ENCODE measurements at places on chromosomes 7 and 10.

GRCh38 chr7:78562191-78562590 lies 763.6 kb downstream of the PHTF2 start:
- DNase-seq = no peak

GRCh38 chr10:104374591-104374990 lies 21.0 kb downstream of the CFAP58 start:
- no peak for DNase-seq

DNA sequence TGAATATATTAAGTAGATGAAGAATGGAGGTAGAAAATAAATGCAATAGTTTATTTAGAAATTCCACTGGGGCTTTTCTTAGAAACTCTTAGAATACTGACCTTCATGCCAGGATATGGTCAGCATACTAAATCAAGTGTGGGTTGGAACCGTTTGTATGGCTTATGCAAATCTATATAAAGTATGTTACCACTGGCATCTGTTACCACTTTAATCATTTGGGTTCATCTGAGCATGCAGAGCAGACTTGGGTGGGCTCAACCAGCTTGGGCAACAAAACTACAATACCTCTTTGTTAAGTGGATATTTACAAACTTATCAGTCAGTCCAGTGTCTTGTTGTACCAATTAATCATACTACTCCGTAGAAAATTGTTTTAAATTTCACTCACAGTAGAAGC lies 125.8 kb downstream of the CRPPA start:
- DNase-seq = no peak

DNA sequence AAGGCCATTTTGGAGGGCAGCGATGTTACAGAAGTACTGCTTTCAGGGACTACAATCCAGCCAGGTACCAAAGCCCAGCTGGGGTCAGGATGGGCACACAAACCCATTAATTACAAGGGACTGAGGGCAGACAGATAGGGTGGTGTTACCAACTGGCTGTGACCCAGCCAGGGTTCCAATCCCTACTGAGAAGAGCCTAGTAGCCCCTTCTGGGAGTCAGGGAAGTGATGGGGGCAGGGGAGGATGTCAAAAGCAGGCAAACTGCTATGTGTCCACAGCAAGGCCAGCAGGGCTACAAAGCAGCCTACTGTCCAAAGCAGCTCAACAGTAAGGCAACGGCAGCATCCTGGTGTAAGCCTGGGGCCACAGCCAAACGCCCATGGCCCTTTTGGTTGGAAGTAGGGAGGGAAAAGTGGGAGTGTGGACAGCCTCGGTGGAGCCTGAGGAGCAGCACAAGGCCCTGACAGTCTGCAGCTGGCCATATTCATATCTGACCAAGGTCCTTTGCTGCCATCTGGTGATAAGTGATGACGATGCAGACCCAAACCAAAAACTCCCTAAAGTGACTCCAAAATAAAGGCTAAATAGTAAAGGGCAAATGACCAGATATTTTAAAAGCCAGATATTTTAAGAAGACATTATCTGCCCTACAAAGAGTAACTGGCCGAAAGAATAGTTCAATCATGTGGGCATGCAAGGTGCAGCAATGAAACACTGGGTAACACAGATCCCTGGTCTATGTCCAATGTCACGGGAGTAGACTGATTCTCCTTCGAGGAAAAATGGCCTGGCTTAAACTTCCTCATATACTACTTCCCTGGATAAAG lies 56.9 kb downstream of the XPNPEP1 start:
- DNase-seq = no peak

- no peak for DNase-seq
Measured at GRCh38 chr10:83073472-83073871, 1065.8 kb upstream of the GHITM start.

DNA sequence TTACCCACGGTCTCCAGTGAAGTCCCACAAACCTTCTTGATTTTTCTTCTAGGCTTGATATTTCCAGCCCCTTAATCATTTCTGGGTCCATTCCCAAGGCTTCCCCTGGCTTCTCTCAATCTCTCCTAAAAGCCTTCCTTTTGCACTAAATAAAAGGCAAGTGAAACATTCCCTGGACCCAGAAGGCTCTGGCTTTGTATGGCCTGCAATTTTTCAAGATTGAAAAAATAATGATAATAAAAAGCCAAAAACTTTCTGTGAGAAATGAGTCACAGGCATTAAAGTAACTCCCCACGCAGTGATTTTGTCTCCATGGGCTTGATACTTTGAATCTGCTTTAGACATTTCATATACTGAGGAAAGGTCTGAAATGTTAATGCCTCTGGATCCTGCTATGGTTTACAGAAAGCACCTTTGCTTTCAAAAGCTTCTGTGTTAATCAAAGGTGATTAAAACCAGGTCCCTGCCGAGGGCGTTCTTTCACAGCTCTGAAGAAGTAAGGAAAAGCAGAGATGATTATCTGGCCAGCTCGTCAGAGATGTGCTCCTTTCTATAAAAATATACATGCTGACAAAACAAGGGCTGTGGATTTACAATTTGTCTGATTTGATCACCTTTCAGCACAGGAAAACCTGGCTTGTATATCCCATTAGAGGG lies 118.9 kb upstream of the TMEM72 start:
- peak; percentile 73 for DNase-seq

GRCh38 chr10:77196614-77197013 lies 441.0 kb downstream of the KCNMA1 start:
- DNase-seq = no peak

DNA sequence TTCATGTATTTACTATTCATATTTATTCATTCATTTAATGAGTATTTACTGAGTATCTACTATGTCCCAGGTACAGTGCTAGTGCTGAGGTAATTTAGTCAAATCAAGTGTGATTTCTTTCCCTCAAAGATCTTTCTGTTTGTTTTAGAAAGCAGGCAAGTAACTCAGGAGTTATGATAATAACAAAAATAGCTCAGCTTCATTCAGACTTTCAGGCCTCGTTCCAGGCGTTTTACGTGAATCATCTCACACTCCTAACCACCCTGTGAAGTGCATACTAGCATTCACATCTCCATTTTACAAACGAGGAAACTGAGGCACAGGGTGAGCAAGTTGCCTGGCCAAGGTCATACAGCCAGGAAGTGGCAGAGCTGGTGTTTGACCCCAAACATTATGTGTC lies 468.7 kb upstream of the C7orf33 start:
- no peak for DNase-seq

GRCh38 chr10:122044713-122045112 lies 55.8 kb downstream of the TACC2 start:
- peak; percentile 42 for DNase-seq

- DNase-seq = no peak
Measured at GRCh38 chr10:45454262-45454661, 80.2 kb downstream of the ALOX5 start.

DNA sequence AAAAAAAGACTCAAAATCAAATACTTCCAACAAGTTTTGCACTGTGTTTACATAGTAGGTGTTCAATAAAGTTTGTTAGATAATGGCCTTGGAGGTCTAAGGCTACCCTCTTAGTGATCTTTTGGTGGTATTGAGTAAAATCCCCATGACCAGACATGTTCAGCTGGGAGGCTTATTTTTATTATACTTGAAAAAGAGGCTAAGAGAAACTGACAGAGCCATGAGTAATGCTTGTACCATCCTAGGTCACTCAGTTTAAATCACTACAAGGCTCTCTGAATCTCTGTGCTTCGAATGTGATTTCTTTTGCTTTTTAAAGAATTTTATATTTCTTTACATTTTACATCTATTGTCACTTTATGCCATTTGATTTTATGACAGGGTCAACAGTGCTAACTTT lies 90.5 kb downstream of the TWIST1 start:
- DNase-seq = peak; percentile 30

GRCh38 chr7:123784263-123784662 lies 35.5 kb upstream of the WASL start:
- peak; percentile 30 for DNase-seq

DNA sequence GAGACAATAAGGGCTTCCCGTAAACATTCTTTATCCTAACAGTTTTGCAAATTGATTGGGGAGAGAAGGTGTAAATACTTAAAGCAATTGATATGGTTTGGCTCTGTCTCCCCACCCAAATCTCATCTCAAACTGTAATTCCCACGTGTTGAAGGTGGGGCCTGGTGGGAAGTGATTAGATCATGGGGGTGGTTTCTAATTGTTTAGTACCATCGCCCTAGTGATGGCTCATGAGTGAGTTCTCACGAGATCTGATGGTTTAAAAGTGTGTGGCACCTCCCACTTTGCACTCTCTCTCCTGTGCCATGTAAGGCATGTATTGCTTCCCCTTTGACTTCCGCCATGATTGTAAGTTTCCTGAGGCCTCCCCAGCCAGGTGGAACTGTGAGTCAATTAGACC lies 22.1 kb upstream of the CAPZA2 start:
- DNase-seq = no peak

DNA sequence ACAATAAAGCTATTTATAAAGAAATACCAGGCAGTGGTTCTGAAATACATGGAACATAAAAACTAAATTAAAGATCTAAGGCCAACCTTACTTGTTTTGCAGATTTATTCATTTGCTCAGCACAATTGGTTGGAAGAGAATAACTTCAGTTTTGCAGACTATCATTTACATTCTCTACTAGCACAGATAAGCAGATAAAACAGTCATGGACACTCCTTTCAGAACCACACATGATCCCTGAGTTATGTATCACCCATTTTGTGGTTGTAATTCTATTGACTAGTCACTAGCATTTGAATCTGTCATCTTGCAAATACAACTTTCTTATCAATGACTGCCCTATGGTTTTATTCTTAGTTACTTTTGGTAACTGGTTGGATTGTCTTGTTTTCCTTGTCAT lies 45.1 kb downstream of the PRKAR2B start:
- no peak for DNase-seq

GRCh38 chr7:37181550-37181932 lies 267.1 kb downstream of the ELMO1 start:
- DNase-seq = no peak

DNA sequence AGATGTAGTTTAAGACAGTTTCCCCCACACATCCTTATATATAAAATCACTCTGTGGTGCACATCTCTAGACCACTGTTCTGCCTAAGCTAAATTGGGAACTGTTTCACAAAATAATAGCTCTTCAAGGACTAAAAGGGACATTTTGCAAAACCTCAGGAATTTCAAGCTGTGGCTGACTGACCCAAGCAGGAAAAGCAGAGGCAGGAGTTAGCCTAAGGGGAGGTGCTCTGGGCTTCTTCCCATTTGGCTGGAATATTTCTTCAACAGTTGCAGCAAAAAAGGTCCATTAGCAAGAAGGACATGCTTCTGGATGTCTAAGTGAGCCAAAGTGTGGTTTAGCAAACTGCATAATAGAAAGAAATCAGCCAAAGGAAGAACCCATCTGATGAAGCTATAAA lies 551.2 kb upstream of the ANKRD30A start:
- peak; percentile 38 for DNase-seq

GRCh38 chr7:14691034-14691433 lies 211.5 kb downstream of the DGKB start:
- DNase-seq = no peak

- no peak for DNase-seq
Measured at GRCh38 chr7:73741600-73741999, 3.0 kb upstream of the ABHD11 start.

DNA sequence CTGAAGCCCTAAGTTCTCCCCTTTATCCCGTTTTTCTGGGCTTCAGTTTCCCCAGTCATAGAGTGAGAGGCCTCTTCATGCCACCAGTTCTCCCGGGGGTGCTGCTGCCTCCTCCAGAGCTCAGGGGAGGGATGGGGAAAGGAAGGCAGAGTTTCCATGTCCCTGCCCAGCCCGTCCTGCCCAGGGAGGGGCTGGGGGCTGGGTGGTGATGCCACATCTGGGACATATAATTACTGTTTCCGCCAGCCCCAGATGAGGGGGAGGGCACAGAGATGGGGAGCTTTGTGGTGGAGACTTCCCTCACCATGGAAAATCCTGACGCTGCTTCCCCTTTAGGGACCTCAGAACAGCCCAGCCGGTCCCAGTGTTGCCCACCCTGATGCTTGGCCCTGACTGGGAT lies 4.1 kb downstream of the AQP1 start:
- no peak for DNase-seq

- DNase-seq = no peak
Measured at GRCh38 chr10:6476989-6477388, 103.1 kb downstream of the PRKCQ start.

- DNase-seq = peak; percentile 20
Measured at GRCh38 chr7:774161-775109, 47.4 kb upstream of the PRKAR1B start.

- DNase-seq = peak; percentile 90
Measured at GRCh38 chr7:135320268-135320667, 86.6 kb downstream of the STRA8 start.

GRCh38 chr7:45578467-45578866 lies 4.3 kb downstream of the ADCY1 start:
- no peak for DNase-seq

- DNase-seq = peak; percentile 72
Measured at GRCh38 chr10:24680647-24681524, 42.8 kb downstream of the ARHGAP21 start.

DNA sequence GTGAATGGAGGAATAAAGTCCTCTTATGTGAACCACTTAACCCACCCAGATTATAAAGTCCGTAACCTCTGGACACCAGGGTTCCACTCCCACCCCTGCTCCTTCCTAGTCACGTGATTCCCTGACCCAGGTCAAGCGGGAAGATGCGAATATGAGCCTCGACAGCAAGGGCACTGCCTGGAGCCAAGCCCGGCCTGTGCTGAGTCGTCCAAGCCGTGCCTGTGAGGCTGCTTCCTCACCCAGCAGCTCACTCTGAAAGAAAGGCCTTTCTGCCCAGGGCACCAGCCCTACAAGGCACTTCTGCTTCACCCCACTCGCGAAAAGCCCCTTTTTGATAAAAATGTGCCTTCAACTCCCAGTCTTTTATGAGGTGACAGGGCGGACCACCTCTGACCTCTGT lies 85.8 kb downstream of the CYTH3 start:
- no peak for DNase-seq

- DNase-seq = no peak
Measured at GRCh38 chr10:43237128-43237527, 29.7 kb downstream of the RASGEF1A start.

GRCh38 chr10:91444211-91445182 lies 34.4 kb downstream of the HECTD2 start:
- peak; percentile 13 for DNase-seq

GRCh38 chr10:1043532-1043995 lies 5.4 kb downstream of the IDI1 start:
- DNase-seq = peak; percentile 10

DNA sequence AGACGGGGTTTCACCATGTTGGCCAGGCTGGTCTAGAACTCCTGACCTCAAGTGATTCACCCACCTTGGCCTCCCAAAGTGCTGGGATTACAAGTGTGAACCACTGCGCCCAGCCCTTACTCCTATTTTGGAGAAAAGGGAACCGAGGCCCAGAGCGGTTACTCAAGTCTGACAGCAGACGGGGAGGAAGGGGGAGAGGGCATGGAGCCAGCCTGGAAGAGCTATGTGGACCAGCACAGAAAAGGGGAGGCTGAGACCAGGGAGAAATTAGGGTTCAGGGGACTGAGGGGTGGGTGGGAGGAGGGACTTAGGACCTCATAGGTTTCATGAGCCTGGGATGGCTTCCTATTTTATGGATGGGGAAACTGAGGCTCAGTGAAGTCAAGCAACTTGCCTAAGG lies 1.5 kb downstream of the SFRP5 start:
- no peak for DNase-seq
